Femur (tissue), 1 donor: ENCODE measurements at places on chromosomes 5 and 9.

- no peak for DNase-seq
Measured at GRCh38 chr9:131752231-131752884, 12.5 kb upstream of the RAPGEF1 start.

DNA sequence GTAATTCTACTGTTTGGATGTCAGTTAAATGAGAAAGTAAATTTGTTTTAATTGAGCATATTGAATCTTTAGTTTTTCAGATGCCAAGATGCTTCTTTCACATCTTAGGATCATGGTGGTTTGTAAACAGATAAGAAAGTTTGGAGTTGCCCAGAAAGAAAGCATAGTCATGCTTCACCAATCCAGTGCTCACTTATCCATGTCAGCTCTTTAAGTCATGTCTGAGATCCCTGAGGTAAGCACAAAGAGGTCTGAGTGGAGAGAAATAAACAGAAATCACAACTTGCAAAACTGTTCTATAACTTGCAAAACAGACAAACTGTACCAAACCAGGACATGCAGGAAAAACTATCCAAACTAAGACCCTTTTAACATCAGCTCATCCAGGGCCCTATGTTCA lies 87.7 kb downstream of the OSTF1 start:
- no peak for DNase-seq

DNA sequence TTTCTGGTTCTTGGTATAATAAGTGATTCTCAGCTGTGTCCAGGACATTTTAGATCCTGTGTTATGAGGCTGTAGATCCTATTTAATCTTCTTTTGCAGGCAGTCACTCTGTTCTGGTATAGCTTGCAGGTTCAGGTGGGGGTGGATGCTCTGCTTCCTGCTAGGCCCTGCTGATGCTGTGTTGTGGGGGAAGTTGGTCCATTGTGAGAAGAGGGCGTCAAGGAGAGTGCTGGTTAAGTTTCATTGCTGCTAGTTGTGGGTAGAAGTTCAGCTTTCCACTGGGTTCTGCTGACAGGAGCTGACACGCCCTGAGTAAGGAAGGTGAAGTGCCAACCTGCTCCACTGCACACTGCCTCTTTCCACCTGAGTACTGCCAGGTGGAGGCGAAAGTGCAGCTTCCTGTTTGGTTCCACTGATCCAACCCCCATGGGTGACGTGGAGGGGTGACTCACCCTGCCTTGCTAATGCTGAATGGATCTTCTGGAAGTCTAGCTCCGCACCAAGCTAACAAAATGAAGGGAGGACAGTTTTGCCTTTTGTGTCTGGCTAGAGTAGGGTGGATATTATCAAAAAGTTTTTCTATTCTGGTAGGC lies 16.3 kb downstream of the NMRK1 start:
- no peak for DNase-seq

GRCh38 chr5:133702791-133703770 lies 90.7 kb upstream of the FSTL4 start:
- DNase-seq, result no peak

- DNase-seq, result no peak
Measured at GRCh38 chr9:126116351-126117157, 210.1 kb upstream of the MVB12B start.

GRCh38 chr5:157167214-157167621 lies 1.2 kb upstream of the GARIN3 start:
- DNase-seq, result no peak

- no peak for DNase-seq
Measured at GRCh38 chr5:8553364-8553763, 684.4 kb downstream of the MTRR start.

DNA sequence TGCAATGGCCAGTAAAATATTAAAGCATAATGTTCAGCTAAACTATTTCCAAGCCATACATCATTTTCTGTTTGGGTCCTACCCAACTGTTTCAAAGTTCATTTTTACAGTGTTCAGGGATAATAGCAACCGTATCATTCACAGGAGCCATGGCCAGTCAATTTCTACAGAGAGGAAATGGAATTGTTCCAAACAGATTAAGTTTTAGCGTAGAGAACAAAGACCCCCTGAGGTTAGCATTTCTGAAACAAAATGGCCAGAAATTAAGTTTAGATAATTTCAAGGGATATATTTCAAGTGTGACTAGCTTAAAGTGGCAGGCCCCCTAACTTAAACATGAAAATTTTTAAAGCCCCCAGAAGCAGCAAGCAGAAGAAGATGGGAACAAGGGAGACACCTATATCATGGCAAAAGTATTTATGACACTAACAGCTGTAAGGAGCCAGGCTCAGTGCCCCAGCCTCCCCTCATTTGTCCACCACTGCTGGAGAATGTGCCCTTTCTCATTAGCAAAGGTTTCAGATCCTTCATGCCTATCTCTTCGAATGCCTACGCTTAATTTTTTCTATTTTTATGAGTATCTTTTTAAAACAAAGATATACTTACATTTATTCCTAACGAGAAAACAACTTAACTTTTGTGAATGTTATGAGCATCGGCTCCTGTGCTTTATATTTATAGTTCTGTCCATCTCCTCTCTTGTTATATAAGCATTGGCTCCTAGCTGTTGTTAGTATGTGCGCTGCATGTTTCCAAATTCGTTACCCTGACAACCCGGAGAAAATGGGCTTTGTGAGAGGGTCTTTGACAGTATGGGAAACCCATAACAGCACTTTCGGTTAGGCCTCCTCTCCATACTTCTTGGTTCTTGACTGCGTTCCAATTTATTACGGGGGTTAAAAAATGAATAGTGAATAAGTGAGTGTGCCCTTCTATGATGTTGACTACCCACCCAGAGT lies 116.3 kb downstream of the MED27 start:
- DNase-seq, result no peak

GRCh38 chr5:127705120-127705892 lies 2.1 kb downstream of the CCDC192 start:
- DNase-seq, result no peak

- DNase-seq, result no peak
Measured at GRCh38 chr5:180026734-180027458, 44.7 kb downstream of the RNF130 start.

DNA sequence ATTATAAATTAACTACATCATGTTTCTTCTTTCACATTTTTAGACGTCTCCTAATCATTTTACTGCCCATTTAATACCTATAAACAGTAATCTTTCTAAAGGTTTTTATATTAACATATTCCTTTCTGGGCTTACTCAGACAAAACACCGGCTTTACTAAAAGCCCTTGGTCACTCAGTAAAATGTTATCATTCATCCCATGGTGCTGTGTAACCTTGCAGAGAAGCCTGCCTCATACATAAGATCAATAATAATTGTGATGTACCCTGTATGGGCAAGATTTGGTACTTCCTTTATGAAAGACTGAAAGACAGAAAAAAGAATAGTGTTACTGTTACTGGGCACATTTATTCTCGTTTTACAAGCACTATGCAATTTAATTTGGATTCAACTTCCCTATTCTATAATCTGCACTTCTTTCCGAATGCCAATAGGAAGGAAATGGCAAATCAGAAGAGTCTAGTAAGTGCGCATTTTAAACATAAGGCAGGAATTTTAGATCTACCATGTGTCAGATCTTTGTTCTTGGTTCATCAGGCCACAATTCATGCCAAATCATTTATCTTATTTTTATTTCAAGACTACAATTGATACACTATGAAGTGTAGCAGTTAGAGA lies 522.2 kb downstream of the CSNK1G3 start:
- DNase-seq, result no peak

GRCh38 chr5:178123966-178124925 lies 6.6 kb upstream of the RMND5B start:
- no peak for DNase-seq

GRCh38 chr9:112124156-112124555 lies 50.9 kb downstream of the SUSD1 start:
- DNase-seq, result no peak

DNA sequence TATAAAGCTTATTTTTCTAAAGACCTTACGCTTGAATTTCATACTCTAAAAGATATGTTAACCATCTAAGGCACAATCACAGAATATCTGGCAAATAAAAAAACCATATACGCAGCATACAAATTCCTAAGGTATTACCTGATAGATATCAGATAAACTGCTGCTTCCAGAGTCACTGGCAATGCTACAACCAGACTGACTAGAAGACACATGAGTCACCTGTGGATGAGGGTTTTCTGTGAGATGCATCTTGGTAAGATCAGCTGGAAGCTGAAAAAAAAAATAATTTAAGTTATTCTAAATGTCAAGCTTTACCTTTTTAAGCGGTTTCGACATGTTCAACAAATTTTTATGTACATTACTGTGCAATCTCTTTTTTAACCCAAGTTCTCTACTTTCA lies 113.8 kb downstream of the RAPGEF6 start:
- DNase-seq, result no peak

- no peak for DNase-seq
Measured at GRCh38 chr5:38636626-38637025, 80.2 kb upstream of the LIFR start.

DNA sequence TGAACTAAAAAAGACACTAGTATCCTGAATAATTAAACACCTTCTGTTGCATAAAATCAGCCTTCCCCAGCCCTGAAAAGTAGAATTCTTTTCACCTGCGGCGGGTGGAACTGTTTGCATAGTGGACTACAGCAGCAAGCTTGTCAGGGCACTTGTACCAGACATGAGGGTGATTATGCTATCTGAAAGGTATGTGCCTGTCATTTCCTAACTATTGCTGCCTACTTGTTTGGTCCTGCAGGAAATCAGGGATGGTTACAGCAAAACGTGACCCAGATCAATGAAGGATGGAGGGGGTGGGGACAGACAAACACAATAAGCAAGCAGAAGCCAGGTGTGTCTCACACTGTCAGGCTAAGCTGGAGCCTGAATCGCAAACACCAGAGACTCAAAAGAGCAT lies 385.6 kb downstream of the MLLT3 start:
- DNase-seq, result no peak

- no peak for DNase-seq
Measured at GRCh38 chr5:111734013-111734412, 23.0 kb downstream of the NREP start.

DNA sequence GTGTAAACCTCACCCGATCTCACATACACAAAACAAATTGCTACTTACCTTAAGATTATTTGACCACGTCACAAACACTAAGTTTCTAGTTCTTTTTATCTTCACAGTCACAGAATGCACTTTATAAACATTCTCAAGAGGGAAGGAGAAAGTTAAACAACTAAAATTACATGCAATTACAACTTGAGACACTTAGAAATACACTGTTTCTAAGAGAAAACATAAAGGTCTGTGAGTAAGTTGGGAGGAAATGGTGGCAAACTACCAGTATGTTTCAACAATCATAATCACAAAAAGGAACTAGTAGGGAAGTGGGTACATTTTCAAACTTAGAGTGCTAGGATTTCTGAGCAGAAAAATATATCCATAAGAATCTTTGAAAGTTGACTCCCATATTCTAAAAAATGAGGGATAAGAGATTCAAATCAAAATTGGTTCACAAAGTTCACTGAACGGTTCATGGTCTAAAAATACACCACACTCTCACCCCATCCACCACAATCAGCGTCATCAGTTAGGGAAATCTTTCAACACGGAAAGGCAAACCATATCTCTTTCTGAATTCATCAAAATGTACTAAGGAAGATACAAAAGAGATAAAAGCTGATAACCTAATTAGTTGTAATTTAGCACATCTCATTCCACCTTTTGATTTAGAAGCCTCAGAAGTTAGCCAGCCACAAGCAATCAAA lies 182.6 kb downstream of the BNC2 start:
- no peak for DNase-seq

DNA sequence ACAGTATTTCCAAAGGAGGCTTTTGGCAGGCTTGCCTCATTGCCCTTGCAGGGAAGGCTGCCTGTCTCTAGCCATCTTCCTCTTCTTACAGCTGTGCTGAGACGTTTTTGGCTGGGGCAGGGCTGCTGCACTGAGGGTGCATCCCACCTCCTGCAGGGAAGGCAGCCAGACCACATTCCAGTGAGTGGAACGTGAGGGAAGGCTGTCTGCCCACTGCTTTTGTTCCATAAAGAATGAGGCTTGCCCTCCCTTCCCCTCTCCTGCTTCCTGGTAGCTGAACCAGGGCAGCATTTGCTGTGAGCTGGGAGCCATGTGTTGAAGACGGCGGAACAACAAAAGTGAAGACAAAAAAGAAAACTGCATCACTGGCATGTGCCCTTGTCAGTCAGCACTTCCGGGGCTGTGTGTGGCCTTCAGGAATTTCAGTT lies 16.8 kb downstream of the MGAT1 start:
- peak; percentile 80 for DNase-seq

DNA sequence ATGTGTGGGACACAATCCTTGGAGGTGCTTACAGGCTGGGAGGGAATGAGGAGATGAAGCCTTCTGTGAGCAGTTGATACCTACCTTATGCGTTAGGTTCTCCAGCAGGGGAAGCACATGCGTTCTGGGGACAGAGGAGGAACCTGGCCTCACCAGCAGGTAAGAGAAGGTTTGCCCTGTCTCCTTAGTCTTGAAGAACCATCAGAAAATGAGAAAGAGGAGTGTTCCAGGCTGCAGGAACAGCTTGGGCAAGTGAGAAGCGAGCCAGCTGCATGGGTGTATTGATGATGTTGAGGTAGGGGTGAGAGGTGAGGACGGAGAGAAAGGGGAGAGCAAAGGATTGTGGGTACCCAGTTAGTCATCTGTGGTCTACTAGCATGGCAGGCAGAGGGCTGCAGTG lies 156.9 kb upstream of the MVB12B start:
- DNase-seq, result no peak

- DNase-seq, result no peak
Measured at GRCh38 chr5:15082096-15082495, 210.5 kb upstream of the ANKH start.

GRCh38 chr5:106134549-106134948 lies 1536.2 kb downstream of the EFNA5 start:
- DNase-seq, result no peak

DNA sequence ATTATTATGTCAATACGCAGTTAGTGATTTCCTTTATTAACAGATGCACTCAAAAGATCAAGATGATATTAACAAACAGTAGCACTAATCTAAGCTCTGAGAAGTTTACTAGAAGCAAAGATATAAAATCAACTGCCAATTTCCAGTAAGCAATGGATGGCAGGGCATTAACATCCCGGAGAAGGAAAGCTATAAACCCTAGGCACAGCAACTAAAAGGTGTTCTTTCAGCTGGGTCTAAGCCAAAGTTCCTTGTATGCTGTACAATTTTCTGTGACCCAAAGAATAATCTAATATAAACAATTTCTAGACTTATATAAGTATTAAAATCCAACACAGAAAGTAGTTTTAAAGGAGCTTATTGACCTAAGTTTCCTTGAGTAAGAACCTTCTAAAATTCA lies 39.4 kb downstream of the PJA2 start:
- DNase-seq, result no peak

GRCh38 chr5:146240951-146241350 lies 37.5 kb downstream of the RBM27 start:
- DNase-seq, result no peak

DNA sequence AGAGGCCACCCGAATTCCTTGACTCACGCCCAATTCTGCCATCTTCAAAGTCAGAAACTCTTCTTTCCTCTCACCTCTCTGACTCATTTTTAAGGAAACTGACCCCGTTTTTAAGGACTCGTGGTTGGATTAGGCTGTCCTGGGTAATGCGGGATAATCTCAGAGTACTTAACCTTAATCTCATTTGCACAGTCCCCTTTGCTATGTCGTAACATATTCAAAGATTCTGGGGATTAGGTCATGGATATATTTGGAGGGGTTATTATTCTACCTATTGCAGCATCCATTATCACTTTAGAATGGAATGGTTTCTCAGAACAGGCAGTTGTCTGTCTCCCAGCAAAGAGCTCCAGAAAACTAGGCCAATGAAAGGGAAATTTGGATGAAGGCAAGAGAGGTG lies 80.8 kb upstream of the IL12B start:
- DNase-seq, result no peak
